CD8-positive, alpha-beta memory T cell (primary cell): ENCODE measurements at places on chromosomes 11 and 22. TPM values are rescaled to one million over a fixed set of nuclear protein-coding genes. Genes with fewer than 3 reads are reported as not detected.

GRCh38 chr11:72789493-72790131, 4.2 kb downstream of the STARD10 start:
- no peaks in the 10 kb centered on the region for H3K36me3 ChIP-seq
- H3K4me1 ChIP-seq = peaks cover 19% of the 10 kb centered on the region
- no peak for DNase-seq
- H3K4me3 ChIP-seq = no peak overlapping the region
- no peaks in the 10 kb centered on the region for H3K27me3 ChIP-seq
- no peak overlapping the region for H3K27ac ChIP-seq

CARD18 gene
- total RNA-seq = not detected

NAALAD2 gene
- not detected for total RNA-seq

KRTAP5-2 gene
- not detected for total RNA-seq

DNA sequence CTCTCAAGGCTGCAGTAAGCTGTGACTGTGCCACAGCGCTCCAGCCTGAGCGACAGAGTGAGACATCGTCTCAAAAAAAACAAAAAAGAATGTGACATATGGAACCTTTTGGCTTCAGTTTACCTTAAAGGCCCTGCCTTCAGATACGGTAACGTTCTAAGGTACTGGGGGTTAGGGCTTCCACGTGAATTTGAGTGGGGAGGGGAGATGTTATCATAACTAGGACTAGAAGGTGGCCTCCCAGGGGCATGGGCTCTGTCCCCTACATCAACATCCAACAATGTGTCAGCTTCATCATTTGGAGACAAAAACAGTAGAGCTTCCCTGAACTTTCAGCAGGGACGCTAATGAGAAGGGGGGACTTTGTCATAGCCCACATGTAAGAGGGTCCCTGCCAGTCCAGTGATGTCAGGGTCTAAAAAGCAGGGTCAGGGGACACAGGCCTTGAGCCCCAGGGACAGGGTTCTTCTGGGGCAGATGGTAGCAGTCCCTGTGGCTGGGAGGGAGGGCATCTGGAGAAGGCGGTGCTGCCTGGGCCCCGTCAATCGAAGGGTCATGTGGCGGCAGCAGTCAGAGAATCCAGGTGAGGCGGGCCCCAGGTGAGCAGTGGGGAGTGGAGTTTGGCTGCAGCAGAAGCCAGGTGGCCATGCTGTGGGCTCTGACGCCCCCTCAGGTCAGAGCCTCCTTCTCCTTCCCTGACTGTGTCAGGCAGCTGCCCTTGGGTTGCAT, 79.8 kb downstream of the BCR start:
- peaks cover 6% of the 10 kb centered on the region for H3K4me1 ChIP-seq
- H3K27ac ChIP-seq = no peak overlapping the region
- H3K36me3 ChIP-seq = peaks cover 27% of the 10 kb centered on the region
- no peak for DNase-seq
- no peak overlapping the region for H3K4me3 ChIP-seq

- H3K4me1 ChIP-seq = no peaks in the 10 kb centered on the region
- DNase-seq = no peak
- no peak overlapping the region for H3K27ac ChIP-seq
- peaks cover 6% of the 10 kb centered on the region for H3K36me3 ChIP-seq
- no peaks in the 10 kb centered on the region for H3K27me3 ChIP-seq
Measured at GRCh38 chr22:38132136-38132535, 21.7 kb upstream of the BAIAP2L2 start.

SAA2 gene
- not detected for total RNA-seq

CALCA gene
- total RNA-seq = not detected

DNA sequence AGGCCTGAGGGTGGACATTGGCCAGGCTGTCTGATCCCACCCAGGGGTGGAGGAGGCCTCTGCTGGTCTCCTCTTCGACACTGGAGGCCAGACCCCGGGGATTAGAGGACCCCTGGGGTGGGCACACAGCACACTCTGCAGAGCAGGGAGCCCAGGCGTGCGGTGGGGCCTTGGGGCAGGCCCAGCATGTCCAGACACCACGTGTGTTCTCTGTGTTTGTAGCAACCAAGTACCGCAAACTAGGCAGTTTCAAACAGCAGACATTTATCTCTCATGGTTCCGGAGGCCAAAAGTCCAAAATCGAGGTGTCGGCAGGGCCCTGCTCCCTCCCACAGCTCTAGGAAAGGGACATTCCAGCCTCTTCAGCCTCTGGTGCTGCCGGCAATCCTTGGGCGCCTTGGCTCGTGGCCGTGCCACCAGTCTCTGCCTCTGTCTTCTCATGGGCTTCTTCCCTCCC, 1.5 kb downstream of the PANX2 start:
- H3K4me3 ChIP-seq = no peak overlapping the region
- no peaks in the 10 kb centered on the region for H3K4me1 ChIP-seq
- H3K27ac ChIP-seq = no peak overlapping the region
- no peak for DNase-seq
- H3K27me3 ChIP-seq = peaks cover 4% of the 10 kb centered on the region

MOV10L1 gene
- total RNA-seq = not detected

HYOU1 gene
- 181 TPM for total RNA-seq

DNA sequence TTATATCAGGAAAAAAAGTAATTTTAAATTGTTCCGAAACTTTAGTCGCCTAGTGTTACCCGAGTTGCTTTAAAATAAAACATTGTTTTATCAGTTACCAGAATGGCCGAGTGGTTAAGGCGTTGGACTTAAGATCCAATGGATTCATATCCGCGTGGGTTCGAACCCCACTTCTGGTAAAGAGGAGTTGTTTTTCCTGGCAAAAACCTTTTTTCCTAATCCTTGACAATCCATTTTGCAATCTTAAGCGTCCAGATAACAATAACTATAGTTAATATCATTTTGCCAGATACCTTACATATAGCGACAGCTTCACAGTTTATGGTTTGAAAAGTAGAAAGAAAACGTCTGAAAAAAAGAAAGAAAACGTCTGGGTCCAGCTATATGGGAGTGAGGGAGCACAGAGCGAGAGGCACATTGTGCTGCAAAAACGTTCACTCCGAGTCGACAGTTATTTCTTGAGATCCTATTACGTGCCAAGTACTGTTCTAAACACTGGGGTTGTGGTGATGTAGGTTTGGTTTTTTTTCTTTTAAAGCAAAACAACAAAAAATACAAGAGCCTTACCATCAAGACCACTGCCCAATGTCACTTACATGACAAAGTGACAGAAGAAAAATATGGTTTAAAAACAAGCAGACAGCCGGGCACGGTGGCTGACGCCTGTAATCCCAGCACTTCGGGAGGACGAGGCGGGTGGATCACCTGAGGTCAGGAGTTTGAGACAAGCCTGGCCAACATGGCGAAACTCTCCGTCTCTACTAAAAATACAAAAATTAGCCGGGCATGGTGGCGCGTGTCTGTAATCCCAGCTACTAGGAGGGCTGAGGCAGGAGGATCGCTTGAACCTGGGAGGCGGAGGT, 40.6 kb downstream of the OR4D9 start:
- peak overlapping the region; percentile 69 for H3K27ac ChIP-seq
- H3K4me1 ChIP-seq = peaks cover 26% of the 10 kb centered on the region
- H3K36me3 ChIP-seq = no peaks in the 10 kb centered on the region
- peak overlapping the region; percentile 82 for H3K4me3 ChIP-seq
- no peak for DNase-seq

GRCh38 chr11:66277471-66278362, at the start of gene CNIH2:
CNIH2 (plus strand) TSS chr11:66278175; CDS start chr11:66278457, 282 bp downstream.
- no peak within 1 kb of the TSS for H3K27ac ChIP-seq
- peak; percentile 51 for DNase-seq
- peaks cover 35% of the 10 kb centered on the region for H3K4me1 ChIP-seq
- H3K36me3 ChIP-seq = peaks cover 25% of the 10 kb centered on the region

GVQW3 gene
- 2.5 TPM for total RNA-seq

- H3K4me1 ChIP-seq = no peaks in the 10 kb centered on the region
- no peaks in the 10 kb centered on the region for H3K36me3 ChIP-seq
- no peak overlapping the region for H3K27ac ChIP-seq
- H3K27me3 ChIP-seq = peaks cover 5% of the 10 kb centered on the region
- DNase-seq = no peak
Measured at GRCh38 chr11:33690290-33691065, 10.1 kb downstream of the C11orf91 start.

GRCh38 chr11:46347637-46348311, 511 bp downstream of the DGKZ start:
- no peaks in the 10 kb centered on the region for H3K36me3 ChIP-seq
- peaks cover 80% of the 10 kb centered on the region for H3K4me1 ChIP-seq
- DNase-seq = no peak
- H3K27ac ChIP-seq = peak overlapping the region; percentile 63
- H3K4me3 ChIP-seq = peak overlapping the region; percentile 95

PATE4 gene
- not detected for total RNA-seq

DNA sequence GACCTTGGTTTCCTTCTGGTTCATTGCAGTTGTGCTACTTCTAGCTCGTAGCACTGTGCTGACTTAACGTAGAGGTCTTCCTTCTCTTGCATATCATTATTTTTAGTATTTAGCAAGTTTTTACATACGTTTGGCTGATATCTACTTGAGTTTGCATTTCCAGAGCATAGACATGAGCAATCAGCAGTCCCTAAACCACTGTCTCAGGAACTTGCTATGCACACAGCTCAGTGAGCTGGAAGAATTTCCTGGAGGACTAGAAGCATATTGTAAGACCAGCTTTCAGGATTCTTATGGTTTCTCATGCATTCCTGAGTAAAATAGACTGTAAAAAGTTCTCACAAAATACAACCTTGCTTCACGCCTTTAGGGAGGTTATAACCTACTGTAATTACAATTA, 226.7 kb upstream of the PDGFD start:
- H3K27ac ChIP-seq = no peak overlapping the region
- H3K4me1 ChIP-seq = no peaks in the 10 kb centered on the region
- no peak overlapping the region for H3K4me3 ChIP-seq
- H3K27me3 ChIP-seq = no peaks in the 10 kb centered on the region
- H3K36me3 ChIP-seq = no peaks in the 10 kb centered on the region
- no peak for DNase-seq

GRCh38 chr22:43171607-43172006, 15.3 kb downstream of the TTLL12 start:
- H3K4me1 ChIP-seq = no peaks in the 10 kb centered on the region
- no peak for DNase-seq
- H3K36me3 ChIP-seq = no peaks in the 10 kb centered on the region
- no peaks in the 10 kb centered on the region for H3K27me3 ChIP-seq

GRCh38 chr22:23177197-23177596, 3.1 kb upstream of the BCR start:
- H3K27ac ChIP-seq = peak overlapping the region; percentile 43
- no peak for DNase-seq
- peaks cover 3% of the 10 kb centered on the region for H3K36me3 ChIP-seq
- H3K27me3 ChIP-seq = no peaks in the 10 kb centered on the region
- H3K4me1 ChIP-seq = peaks cover 49% of the 10 kb centered on the region

DNA sequence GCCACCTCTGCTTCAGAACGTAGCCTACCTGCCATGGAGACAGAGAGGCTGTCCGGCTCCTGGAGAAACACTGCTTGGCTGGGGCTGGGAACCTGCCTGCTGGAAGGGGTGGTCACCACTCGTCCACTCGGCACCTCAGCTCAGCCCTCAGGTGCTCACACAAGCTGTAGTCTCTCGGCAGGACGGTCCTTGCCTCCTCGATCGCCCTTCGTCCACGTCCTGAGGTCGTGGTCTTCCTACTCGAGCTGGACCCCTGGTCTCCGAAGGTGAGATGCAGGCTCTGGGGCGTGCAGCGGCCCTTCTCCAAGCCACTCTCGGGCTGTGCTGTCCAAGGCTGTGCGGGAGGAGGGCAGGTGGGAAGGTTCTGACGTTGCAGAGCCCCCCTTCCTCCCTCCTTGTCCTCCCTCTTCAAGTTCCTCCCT, at the start of gene TBX10:
Gene TBX10, minus strand, starts transcription at position 326 of the 422 bp plus-strand sequence. Its CDS starts 291 bp downstream, at position 35.
- DNase-seq = no peak
- no peak within 1 kb of the TSS for H3K27ac ChIP-seq
- no peak within 1 kb of the TSS for H3K4me3 ChIP-seq
- no peaks in the 10 kb centered on the region for H3K4me1 ChIP-seq
- no peaks in the 10 kb centered on the region for H3K27me3 ChIP-seq
- H3K36me3 ChIP-seq = no peaks in the 10 kb centered on the region

RASSF10 gene
- total RNA-seq = not detected

POLD3 gene
- total RNA-seq = 57.5 TPM

DNA sequence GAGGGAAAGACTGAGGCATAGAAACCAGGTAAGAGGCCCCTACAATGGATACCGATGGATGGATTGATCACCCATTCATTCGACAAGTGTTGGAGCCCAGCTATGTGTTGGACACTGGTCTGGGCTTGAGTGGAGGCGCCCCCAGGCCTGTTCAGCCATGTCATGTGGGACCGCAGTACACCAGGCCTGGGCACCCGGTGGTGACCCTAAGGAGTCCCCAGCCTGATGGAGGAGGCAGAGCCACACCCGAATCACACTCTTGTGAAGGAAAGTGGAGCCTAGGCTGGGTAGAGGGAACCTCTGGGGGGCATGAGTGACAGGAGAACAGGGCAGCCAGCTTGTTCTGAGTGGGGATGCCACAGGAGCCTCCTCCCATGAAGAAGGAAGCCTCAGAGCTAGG, 10.2 kb downstream of the CACNA1I start:
- no peaks in the 10 kb centered on the region for H3K4me1 ChIP-seq
- H3K4me3 ChIP-seq = no peak overlapping the region
- no peak for DNase-seq

DNA sequence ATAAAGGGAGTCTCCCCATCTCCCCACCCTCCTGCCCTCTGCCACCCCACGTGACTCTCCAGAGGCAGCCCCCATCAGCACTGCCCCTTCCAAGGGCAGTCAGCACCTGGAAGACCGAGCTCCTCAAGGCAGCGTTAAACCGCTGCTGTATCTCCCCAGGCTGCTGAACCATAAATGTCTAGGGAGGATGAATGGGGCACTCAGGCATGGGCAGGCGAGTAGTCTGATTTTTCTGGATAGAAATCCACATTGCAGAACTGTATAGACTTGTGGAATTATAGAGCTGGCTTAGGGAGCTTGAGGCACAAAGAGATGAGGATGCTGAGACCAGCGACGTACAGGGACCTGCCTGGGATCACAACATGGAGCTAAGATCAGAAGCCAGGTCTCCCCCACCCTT, 199.6 kb downstream of the CEP164 start:
- H3K27me3 ChIP-seq = no peaks in the 10 kb centered on the region
- H3K4me1 ChIP-seq = no peaks in the 10 kb centered on the region
- no peak overlapping the region for H3K4me3 ChIP-seq
- no peak overlapping the region for H3K27ac ChIP-seq

DNA sequence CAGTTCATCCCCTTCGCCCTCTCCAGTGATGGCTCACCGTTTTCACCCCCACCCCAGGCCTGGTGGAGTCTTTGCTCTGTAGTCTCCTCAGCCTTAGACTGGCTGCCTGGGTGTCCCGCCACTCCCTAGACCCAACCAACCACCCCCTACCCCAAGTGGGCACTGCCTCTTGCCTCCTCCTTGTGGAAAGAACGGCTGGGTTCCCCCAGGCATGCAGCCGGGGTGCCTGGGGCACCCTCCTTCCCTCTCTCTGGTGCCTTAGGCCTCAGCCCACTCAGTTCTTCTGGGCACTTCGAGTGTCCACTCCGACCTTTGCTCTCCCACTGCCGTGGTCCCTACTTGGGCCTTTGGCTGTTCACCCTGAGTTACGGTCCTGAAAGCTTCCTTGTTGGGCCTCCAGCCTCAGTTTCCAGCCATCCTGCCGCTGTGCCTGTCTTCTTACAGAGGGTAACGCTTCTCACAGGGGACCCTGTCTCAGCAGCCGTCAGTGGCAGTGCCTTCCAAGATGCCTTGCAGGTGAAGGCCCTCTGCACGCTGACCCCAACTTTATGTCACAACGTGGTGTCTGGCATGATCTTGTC, 3.1 kb downstream of the GRIK4 start:
- H3K4me1 ChIP-seq = no peaks in the 10 kb centered on the region
- DNase-seq = no peak
- peaks cover 7% of the 10 kb centered on the region for H3K27me3 ChIP-seq
- H3K4me3 ChIP-seq = no peak overlapping the region
- H3K36me3 ChIP-seq = no peaks in the 10 kb centered on the region
- H3K27ac ChIP-seq = no peak overlapping the region
